ENCODE measurements at places on chromosomes 1 and 21.

DNA sequence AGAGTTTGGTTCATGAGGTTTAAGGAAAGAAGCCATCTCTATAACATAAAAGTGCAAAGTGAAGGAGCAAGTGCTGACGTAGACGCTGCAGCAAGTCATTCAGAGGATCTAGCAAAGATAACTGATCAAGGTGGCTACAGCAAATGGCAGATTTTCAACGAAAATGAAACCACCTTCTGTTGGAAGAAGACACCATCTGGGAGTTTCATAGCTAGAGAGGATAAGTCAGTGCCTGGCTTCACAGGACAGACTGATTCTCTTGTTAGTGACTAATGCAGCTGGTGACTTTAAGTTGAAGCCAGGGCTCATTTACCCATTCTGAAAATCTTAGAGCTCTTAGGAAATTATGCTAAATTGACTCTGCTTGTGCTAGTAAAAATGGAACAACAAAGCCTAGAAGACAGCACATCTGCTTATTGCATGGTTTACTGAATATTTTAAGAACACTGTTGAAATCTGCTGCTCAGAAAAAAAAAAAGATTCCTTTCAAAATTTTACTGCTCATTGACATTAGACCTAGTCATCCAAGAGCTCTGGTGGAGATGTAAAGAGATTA is 10.5 kb downstream of the MAEL start:
- no peak for DNase-seq

GRCh38 chr1:91732291-91733107 is 153.5 kb downstream of the TGFBR3 start:
- no peak for DNase-seq

DNA sequence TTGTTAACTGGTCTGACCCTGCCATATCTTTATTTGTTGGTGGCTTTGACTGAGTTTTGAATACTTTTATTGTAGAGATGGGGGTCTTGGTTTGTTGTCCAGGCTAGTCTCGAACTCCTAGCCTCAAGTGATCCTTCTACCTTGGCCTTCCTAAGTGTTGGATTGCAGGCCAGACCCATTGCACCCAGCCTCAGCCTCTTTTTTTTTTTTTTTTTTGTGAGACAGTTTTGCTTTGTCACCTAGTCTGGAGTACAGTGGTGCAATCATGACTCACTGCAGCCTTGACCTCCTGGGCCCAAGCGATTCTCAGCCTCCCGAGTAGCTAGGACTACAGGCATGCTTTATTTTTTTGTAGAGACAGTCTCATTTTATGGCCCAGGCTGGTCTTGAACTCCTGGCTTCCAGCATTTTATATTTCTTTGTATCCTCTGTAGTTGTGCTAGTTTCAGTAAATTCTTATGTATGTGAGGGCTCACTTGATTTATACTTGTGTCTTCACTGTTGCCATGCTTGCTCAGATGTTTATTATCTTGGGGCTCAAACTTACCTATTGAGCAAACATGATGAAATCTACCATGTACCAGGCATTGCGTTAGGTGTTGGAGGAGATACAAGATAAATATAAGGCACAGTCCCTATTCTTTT is 24.1 kb downstream of the THRAP3 start:
- DNase-seq, result no peak

GRCh38 chr1:32939655-32940371 is 24.8 kb downstream of the RNF19B start:
- DNase-seq, result no peak

DNA sequence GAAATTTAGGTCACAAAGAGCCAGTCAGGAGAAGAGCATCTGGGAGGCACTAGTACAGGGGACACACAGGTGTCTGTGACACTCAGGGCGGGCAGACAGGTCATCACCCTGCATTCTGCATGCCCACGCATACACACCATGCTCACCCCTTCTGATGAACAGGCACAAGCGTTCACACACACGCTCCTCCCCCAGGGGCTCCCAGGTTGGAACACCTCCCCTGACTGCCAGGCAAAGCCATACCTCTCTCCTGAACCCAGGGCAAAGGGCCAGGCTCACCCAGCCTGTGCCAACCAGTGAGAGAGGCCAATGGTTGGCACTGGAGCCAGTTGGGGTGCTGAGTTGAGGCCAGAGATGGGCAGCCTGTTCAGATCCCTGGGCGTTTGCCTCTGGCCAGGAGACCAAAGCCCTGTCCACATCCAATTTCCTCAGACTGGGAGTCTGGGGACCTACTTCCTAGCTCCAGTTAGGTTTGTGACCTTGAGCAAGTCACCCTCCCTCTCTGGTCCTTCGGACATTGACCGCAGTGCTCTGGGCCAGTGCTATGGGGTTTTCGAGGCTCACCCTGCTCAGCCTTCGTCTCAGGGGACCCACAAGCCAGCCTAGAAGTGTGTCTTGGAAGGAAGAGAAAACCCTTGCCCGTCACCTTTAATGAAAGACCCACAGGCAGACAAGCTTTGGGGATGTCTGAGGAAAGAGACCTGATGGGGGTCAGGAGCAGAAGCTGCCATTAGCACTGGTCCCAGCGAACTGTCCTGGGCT is 5.8 kb upstream of the LAD1 start:
- no peak for DNase-seq

- no peak for DNase-seq
Observed at GRCh38 chr1:181181792-181182585, 93.5 kb downstream of the IER5 start.

DNA sequence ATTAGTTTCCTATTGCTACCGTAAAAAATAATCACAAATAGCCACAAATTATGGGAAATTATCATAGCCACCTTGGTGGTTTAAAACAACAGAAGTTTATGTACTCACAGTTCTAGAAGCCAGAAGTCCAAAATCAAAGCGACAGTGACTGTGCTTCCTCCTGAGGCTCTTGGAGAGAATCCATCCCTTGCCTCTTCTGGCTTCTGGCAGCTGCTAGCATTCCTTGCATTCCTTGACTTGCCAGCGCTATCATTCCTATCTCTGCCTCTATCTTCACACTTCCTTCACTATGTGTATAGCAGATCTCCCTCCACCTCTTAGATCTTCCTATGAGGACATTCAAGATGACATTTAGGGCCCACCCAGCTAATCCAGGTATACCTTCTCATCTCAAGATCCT is 180.1 kb upstream of the USP25 start:
- DNase-seq, result no peak

DNA sequence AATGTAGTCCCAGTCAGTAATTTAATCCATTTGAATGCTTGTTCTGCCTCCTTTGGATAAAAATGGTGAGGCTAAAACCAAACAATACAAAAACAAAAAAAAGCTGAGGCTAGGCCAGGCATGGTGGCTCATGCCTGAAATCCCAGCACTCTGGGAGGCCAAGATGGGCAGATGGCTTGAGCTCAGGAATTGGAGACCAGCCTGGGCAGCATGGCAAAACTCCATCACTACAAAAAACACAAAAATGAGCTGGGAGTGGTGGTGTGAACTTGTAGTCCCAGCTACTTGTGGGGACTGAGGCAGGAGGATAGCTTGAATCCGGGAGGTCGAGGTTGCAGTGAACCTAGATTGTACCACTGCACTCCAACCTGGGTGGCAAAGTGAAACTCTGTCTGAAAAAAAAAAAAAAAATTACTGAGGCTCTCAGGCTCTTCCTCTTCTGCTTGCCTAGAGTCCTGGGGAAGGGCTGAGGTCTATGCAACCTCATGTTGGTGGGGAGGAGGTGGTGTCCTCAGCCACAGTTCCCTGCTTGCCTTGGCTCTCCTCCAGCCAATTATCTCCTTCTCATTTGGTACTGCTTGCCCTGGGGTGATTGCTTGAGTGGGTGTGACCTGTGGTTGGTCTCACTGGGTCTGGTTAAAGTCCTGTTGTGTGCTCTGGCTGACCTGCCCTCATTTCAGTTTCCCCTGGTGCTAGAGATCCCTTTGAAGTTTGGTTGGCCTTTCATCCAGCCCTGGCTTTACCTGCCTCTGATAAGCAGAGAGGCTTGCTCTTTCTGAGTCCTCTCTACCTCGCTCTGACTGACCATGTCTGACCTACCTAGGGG is 20.9 kb downstream of the S1PR1 start:
- no peak for DNase-seq

DNA sequence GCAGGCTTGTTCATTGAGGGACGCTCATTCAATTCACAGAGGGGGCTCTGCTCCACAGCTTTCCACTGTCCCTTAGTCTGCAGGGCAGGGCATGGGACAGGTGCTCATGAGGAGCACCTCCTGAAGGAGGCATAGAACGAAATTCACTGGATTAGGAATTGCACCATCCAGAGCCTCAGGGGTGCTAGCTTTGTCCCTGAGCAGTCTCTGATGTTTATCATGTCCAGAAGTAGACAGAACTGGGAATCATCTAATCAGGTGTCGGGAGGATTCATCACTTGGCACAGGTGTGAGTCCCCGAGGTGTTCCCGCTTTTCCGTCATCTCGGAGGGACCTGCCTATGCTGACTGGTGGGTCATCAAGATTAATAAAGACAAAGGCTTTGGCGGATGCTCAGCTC is 321.4 kb downstream of the AJAP1 start:
- no peak for DNase-seq

- no peak for DNase-seq
Observed at GRCh38 chr21:35046880-35047229, 2.2 kb downstream of the RUNX1 start.

GRCh38 chr21:33916200-33916567 is 580 bp upstream of the ATP5PO start:
- DNase-seq, result no peak
